ENCODE measurements at places on chromosomes 2 and 18.

- DNase-seq = no peak
Measured at GRCh38 chr18:64149916-64150438, 1.1 kb upstream of the LINC00305 start.

- no peak for DNase-seq
Measured at GRCh38 chr18:75047240-75047961, 161.5 kb downstream of the PTGR3 start.

- DNase-seq = no peak
Measured at GRCh38 chr2:235852526-235852920, 315.7 kb downstream of the GBX2 start.

- DNase-seq = no peak
Measured at GRCh38 chr2:167471734-167472133, 583.5 kb downstream of the XIRP2 start.

GRCh38 chr2:146244131-146244530 is 1600.7 kb upstream of the ACVR2A start:
- no peak for DNase-seq

DNA sequence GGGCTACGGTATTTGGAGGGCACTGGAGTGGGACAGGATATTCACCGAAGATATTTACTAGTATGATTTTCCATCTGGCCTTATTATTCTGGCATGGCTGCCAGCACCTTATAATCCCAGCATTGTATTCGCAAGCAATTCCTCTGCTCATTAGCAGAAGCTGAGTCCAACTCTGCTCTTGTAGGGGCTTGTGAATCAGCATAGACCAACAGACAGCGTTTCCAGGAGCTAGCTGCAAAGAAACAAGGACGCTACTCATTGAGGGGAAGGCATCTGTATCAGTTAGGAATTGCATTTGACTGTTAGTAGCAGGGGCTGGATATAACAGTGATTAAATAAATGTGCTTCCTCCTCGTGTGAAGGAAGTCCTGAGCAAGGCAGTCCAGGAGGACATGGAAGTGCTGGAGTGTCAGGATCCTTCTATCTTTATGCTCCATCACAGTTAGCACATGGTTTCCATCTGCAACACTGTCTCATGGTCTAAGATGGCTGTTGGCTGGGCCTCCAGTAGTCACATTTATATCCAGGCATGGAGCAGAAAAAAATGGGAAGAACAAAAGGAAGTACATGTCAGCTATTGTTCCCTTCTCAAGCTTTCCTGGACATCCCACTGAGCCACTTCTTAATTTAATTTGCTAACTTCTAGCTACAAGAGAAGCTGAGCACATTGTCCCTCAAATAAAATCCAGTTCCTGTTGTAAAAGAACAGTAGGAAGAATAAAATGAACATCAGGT is 214.1 kb downstream of the C1D start:
- no peak for DNase-seq

- DNase-seq = peak; percentile 48
Measured at GRCh38 chr18:76821875-76822505, 367 bp upstream of the ZNF236 start.

GRCh38 chr2:54483426-54483825 is 27.3 kb downstream of the SPTBN1 start:
- no peak for DNase-seq

DNA sequence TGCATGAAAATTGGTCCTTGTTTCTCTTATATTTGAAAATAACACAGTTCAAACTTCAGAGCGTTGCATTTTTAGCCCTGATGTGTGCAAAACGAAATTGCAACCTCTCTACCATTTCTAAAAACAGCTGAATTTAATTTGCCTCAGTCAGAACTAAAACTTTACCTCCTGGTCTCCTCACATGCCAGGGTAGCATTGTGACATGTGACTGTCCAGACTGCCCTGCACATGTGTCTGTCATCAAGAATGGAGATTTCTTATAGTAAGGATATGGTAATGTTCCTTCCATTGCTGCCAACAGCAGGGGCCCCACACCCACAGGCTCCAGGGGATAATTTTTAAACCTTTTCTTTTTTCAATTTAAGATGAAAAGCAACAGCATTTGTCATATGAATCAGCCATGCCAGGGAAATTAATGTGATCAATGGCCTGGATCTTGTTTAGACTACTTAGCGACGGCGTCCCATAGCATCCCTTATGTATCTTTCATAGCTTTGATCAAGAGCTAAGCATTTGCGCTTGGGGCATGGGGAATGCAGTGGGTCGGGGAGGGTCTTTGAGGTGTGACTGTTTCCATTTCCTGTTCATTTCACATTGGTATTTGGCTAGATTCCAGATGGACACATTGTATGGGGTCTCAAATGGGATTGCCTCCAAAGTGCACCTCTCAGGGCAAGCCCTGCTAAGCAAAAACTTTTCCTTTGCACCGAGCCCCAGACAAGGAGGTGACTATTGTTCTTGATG is 92.4 kb upstream of the RASGRP3 start:
- DNase-seq = no peak

DNA sequence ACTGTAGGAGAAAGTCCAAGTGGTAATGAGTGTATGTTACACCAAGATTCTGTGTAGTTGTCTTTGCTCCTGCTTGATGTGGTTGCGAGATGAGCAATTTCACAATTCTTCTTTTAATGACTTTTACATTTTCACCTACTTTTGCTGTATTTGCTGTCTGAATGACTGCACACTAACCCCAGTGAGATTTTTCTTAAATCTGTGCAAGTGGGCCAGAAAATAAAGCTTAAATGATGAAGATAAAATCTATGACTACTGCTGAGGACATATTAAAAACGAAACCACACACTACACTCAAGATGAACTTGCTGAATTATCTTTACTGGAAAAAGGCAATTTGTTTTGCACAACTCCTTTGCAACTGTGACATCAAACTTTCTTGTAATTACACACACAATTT is 4.1 kb downstream of the LDAH start:
- no peak for DNase-seq

GRCh38 chr18:2845172-2845571 is 1.6 kb upstream of the EMILIN2 start:
- no peak for DNase-seq

GRCh38 chr2:58862244-58862643 is 621.1 kb upstream of the FANCL start:
- DNase-seq = no peak

DNA sequence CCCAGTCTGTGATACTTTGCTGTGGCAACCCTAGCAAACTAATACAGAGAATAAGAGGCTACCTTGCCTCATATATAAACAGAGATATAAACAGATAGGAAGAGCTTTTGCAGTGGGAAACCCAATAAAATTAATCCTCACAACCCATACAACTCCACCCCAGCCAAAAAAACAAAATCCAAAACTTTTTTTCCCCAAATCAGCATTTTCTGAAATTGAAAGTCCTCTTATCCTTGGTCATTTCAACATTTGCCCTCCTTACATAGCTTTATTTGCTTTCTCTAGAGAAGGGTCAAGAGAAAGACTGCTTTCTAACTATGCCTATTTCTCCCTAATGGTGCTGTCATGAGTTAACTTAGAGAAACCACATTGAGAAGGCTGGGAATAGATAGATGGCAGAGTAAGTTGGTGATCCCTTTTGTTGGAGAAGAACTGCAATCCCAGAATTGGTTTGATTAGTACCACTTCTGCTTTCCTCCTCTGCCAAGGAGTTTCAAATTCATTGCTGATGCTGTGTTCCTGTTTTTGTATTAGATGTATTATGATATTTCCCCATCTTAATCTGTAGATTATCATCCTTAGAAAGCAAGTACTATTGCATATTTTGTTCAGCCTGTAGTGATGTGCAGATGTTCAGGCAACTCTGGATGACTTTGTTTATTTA is 76.5 kb upstream of the B3GNT2 start:
- DNase-seq = no peak

DNA sequence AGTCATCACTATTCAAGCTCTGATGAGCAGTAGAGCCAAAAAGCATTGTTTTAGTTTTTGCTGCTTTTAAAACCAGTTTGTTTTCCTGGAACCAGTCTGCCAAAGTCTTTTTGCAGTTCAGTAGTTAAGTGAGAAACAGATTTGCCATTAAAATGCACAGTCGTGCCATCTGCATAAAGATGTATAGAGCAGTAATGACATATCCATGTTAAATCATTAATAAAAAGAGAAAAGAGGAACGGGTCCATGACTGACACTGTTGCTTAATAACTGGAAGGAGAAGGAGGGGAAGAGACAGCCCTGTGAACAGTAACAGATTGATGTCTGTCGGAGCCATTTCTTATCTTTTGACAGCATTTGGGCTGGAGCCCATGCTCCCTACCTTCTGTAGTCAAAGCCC is 704.6 kb downstream of the SATB2 start:
- DNase-seq = no peak

GRCh38 chr2:71932780-71933466 is 214.7 kb downstream of the CYP26B1 start:
- DNase-seq = no peak

- DNase-seq = no peak
Measured at GRCh38 chr18:429030-429429, 71.5 kb downstream of the COLEC12 start.

DNA sequence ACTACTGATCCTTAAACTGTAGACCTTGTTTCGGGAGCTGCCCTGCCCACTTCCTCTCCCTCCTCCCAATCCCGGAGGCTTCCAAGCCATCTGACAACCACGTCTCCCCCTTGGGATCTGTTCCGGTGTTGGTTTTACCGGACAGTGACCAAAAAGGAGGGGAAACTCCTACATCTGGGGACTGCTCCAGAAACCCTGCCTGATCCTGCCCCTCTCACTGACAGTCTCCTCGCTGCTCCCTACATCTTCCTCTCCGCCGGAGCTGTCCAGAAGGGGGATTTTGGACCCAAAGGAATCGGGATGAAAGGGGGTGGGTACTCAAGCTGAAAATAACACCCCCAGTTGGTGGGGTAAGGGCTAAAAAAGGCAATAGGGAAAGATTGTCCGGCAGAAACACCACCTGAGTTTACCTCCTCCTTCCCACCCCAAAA is 1.5 kb downstream of the INO80D start:
- no peak for DNase-seq

- no peak for DNase-seq
Measured at GRCh38 chr2:239790313-239790712, 234.8 kb downstream of the NDUFA10 start.

- DNase-seq = no peak
Measured at GRCh38 chr18:74980669-74981068, 228.3 kb downstream of the PTGR3 start.

DNA sequence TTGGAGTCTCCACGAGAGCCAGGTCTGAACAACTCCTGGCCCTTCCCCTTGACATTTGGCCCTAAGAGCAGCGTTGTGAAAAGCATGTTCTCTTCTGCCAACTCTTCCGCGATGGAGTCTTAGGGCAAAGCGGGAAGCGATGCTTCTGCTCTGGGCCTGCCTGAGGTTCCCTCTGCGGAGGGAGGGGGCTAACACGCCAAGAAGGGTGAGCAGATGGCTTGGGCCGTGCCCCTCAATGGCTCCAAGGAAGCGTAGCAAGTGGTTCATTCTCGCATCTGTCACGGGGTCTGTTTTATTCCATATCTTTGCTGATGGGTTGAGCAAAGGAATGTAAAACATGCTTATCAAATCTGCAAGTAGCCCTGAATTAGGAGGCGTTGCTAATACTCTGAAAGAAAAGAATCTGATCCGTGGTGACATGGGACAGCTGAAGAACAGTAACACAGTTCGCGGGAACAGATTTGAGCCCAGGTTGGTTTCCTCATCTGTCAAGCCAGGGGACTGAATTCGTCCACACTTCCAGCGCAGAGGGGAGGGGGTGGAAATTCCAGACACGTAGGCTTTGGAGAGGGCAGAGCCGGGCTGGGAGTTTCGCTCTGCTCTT is 38.0 kb downstream of the DNMT3A start:
- no peak for DNase-seq

- DNase-seq = no peak
Measured at GRCh38 chr2:43293744-43294695, 67.6 kb upstream of the ZFP36L2 start.

DNA sequence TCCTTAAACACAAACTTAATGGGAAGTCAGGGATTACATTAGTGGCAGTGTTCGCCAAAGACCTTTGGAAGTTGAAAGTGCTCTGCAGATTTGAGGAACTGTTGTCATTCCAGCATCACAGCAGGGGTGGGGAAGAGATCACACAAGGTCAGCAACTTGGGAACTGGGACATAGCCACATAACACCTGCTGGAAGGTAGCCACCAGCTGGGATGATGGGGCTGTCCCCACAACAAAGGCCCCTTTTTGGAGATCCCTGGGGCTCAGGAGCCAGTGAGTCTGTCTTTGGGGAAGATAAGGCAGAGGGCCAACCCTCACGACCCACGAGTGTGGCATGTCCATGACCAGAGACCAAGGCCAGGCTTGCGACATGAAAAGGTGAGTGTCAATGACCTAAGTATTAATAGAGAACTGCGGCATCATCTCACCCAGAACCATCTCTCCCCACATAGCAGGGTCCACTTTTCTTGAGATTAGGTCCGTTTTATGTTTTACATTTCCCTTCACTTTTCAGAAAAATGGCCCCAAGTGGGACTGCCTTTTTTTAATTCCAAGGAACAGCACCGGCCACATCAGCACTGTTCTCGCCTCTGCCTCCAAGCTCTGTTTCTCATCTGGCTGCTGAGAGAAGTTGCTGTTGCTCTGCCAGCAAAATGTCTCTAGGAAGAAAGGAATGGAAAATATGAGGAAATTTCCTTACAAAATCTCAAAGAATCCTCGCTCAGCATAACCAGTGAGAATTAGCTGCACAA is 106.9 kb downstream of the GFPT1 start:
- DNase-seq = no peak

- no peak for DNase-seq
Measured at GRCh38 chr2:118496467-118496866, 351.0 kb downstream of the EN1 start.

DNA sequence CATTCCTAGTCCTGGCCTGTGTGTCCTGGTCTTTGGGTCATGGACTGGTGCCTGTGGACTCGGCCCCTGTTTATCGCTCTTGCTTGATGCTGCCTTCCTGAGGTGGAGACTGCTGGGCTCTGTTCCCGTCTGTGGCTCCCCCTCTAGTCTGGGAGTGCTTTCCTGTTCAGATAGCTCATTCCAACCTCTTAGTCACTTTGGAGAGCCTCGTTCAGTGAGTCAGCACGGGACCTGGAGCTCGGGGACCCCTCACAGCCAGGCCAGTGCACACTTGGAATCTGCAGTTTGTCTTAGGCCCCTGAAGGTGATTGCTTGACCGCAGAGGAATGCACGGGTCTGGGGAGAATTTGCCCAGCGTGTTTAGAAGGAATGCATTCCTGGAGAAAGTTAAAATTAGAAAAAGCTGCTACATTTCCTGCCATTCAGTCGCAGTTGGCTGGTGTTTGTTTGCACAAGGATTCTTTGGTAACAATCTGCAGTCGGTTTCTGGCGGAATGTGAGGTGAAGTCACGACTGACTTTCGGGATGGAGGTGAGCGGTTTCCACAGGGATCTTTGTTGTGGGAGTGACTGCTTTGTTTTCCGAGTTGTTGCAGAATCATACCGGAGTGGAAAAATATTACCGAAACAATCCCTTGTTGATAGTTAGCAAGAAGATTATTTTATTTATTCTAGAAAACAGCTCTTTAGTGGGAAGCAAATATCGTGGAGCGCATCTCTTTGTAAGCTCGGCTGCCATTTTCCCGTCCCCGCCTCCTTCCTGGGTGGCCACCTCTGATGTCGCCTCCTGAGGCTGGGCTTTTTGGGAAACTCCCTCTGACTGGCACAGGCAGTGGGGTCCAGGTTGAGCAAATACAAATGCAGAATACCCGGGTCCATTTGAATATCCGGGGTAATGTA is 29.6 kb downstream of the SH3BP4 start:
- no peak for DNase-seq

All from stimulated activated CD8-positive, alpha-beta memory T cell treated with anti-CD3 and anti-CD28 coated beads, Interleukin-15, amount 100 ng/mL, for 24 hours (primary cell).